ENCODE measurements at places on chromosomes 13 and 19.

DNA sequence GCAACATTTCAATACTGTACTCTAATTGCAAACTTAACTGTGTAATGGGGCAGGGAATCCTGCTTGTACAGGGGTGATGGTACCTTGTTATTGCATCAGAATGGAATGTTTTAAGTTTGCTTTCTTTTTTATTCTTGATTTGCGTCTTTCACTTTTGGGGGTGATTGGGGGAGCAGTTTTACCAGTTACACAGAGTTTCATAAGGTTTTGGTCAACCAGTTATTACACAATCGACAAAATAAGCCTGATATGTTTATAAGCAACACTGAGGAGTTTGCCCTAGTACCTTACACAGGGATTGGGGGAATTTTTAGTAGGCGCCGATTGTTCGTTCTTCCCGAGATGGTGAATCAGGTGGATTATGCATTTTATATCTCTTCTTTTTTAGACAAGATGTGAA, 2.7 kb downstream of the KLF5 start:
- DNase-seq, result no peak

GRCh38 chr13:100662468-100663211, 12.0 kb downstream of the TMTC4 start:
- no peak for DNase-seq

DNA sequence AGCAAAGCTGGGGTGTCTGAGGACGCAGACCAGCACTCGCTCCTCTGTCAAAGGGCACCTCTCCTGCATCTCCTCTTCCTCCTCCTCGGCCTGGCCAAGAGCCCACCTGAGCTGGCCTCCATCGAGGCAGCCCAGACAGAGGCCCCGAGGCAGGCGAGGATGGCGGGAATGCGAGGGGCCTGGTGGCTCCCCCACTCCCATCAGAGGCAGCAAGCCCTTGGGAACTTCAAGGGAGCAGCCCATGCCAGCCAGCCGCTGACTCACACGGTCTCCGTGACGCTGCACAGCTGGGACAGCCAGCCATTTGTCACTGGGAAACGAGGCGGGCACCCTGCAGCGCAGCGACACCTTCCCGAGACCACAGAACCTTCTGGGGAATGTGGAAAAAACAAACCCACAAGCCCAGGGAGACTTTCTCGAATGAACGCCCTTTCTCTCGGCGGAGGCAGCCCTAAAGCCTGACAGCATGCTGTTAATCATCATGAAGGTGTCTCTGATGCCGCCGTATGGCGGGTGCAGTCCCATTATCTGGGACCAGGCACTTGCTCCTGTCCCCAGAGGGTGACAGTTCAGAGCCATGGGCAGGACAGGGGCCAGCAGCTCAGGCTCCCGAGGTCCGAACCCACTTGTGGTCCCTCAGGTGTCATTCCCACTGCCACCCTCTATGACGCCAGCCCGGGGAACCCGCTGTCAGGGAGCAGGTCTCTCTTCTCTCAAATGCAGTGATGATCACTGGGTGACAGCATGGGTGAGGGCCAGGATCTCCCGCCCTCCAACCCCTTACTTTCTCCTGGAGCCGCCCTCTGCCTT, 53.0 kb downstream of the PEPD start:
- DNase-seq, result no peak

GRCh38 chr19:29389495-29389894, 136.3 kb upstream of the VSTM2B start:
- no peak for DNase-seq

- no peak for DNase-seq
Measured at GRCh38 chr13:100138859-100139491, 50.1 kb downstream of the PCCA start.

- DNase-seq, result no peak
Measured at GRCh38 chr13:112341976-112342735, 34.0 kb upstream of the SPACA7 start.

GRCh38 chr19:7975037-7975436, 30.4 kb downstream of the ELAVL1 start:
- no peak for DNase-seq

DNA sequence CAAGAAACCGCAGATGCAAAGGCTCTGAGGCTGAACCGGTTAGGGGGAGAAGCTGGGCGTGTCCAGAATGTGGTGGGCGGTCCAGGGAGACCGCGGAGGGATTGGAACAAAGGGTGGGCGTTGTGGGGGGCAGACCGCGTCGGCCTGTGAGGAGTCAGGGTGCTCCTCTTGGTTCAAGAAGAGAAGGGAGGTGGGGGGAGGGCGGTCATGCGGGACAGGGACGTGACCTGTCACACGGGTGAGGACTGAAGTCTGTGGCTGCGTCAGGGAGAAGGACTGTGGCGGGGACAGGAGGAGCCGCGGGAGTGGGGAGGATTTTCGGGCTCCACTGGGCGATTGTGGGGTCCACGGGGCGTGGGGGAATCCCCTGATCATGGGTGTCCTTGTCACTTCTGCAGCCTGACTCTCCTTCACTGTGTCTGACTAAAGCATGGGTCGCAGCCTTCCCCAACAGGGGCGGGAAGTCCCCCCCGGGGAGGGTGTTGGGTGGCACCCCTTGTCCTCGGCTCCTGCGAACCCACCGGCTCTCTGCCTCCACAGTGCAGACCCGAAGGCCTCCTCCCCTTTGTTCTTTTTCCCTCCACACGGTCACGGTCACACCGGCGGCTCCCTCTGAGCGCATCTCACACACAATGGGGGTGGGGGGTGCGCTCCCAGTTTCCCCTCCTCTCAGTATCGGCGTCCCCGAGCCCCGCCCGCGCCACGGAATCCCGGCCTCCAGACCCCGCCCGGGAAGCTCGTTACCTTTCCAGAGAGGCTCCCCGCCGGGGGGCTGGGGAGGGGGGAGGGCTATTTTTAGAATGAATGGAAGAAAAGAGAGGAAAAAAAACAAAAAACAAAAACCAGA, 16.4 kb upstream of the KCNN1 start:
- no peak for DNase-seq

DNA sequence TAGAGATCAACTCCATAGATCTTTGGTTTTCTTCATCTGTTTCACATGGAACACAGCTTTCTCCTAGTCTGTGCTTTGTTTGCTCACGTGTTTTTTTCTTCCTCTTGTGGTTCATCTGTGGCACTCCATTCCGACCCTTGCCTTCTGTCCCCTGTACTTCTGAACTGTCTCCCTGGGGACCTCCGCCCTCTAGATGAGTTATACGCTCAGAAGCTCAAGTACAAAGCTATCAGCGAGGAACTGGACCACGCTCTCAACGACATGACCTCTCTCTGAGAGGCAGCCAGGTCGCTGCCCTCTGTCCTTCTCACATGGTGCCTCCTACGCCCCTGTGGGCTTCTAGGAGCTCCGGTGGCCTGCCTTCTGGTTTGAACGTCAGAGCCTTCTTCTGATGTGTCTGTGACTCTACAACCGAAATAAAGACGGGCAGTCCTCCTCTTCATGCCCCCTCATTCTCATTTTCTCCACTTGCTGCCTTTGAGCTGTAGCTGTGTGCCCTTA, 16.6 kb upstream of the RAB8A start:
- DNase-seq, result no peak

- no peak for DNase-seq
Measured at GRCh38 chr13:93220073-93220472, 6.5 kb upstream of the GPC6 start.

GRCh38 chr13:39311619-39312018, 273.4 kb downstream of the NHLRC3 start:
- DNase-seq, result no peak

- no peak for DNase-seq
Measured at GRCh38 chr19:5498830-5499550, 43.8 kb downstream of the ZNRF4 start.

- no peak for DNase-seq
Measured at GRCh38 chr13:30676672-30677071, 58.7 kb upstream of the ALOX5AP start.

DNA sequence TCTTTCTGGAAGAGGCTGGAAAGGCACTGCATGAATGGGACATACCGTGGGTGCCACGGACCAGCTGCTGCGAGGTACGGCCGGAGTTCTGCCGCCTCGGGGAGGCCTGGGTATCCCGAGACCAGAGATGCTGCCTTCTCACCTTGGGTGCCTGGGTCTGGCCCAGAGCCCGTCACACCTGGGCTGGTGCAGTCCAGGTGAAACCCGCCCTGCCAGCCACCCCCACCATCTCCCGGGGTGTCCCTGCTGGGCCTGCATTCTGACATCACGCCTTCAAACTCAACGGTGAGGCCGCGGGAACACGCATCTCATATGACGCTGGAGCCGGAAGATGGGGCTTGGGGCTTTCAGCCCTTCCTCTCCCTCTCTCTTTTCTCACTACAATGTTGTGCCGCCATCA, 98.0 kb downstream of the GADD45B start:
- DNase-seq, result no peak

- DNase-seq, result no peak
Measured at GRCh38 chr13:27789153-27789494, 3.2 kb upstream of the GSX1 start.

GRCh38 chr19:49950956-49951526, 9.9 kb downstream of the SIGLEC11 start:
- no peak for DNase-seq

- no peak for DNase-seq
Measured at GRCh38 chr19:48630296-48631063, 6.7 kb downstream of the DBP start.

- DNase-seq, result no peak
Measured at GRCh38 chr19:56119582-56119978, 1.5 kb downstream of the ZNF787 start.

DNA sequence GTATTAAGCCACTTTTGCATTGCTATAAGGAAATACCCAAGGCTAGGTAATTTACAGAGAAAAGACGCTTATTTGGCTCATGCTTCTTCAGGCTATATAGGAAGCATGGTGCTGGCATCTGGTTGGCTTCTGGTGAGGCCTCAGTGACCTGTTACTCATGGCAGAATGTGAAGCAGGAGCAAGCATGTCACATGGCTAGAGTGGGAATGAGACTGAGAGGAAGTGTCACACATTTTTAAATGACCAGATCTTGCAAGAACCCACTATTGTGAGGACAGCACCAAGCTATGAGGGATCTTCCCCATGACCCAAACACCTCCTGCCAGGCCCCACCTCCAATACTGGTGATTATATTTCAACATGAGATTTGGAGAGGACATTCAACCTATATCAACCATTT, 25.7 kb upstream of the IGFL4 start:
- no peak for DNase-seq

DNA sequence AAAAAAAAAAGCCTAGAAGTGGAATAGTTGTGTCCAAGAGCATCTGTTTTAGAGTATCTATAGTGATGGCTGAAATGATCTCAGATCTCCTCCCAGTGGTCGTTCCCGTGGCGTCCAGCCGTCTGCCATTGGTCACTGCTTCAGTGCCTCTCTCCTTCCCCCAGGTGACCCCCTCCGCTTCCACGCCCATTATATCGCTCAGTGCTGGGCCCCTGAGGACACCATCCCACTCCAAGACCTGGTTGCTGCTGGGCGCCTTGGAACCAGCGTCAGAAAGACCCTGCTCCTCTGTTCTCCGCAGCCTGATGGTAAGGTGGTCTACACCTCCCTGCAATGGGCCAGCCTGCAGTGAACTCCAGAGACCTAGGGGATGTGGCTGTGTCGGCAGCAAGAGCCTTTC, 1.9 kb downstream of the TSEN34 start:
- DNase-seq, result no peak

DNA sequence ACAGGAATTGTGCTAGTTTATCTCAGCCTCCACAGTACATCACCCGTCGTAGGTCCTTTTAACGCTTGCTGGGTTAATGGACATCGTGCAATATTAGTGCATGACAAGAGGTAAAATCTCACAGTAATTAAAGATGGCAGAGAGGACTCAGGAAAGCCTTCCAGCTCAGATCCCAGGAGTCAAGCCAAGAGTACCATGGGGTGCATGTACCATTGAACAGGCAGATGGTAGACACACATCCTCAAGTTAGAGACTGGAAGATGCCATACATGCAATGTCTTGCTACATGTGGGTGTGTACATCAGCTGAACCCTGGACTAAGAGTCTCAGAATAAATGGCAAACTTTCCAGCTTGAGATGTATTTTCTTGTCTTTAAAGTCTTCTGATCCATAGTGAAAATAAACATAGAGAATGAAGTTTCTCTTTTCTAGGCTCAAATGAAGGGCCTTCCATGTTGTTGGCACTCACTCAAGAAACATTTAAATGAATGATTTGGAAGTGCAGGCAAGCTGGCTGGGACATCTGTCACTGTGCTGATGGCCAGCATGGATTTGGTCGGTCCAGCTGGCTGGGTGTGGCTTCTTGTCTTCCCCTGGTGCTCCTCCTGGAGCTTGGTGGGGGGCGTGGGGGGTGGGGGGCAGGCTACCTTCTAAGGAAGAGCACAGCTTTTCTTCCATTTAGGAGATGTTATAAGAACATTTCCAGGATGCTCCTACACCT, 290.9 kb upstream of the MAB21L1 start:
- DNase-seq, result no peak

GRCh38 chr19:1715540-1715939, 37.8 kb upstream of the ONECUT3 start:
- no peak for DNase-seq

GRCh38 chr13:24244802-24245201, 64.6 kb upstream of the C1QTNF9 start:
- DNase-seq, result no peak

- DNase-seq, result no peak
Measured at GRCh38 chr13:54029720-54030119, 1001.1 kb downstream of the OLFM4 start.

GRCh38 chr13:71831716-71832115, 35.3 kb downstream of the DACH1 start:
- DNase-seq, result no peak

GRCh38 chr13:33644581-33645543, 173.1 kb upstream of the RFC3 start:
- no peak for DNase-seq

- no peak for DNase-seq
Measured at GRCh38 chr13:60463787-60464186, 66.8 kb downstream of the TDRD3 start.

DNA sequence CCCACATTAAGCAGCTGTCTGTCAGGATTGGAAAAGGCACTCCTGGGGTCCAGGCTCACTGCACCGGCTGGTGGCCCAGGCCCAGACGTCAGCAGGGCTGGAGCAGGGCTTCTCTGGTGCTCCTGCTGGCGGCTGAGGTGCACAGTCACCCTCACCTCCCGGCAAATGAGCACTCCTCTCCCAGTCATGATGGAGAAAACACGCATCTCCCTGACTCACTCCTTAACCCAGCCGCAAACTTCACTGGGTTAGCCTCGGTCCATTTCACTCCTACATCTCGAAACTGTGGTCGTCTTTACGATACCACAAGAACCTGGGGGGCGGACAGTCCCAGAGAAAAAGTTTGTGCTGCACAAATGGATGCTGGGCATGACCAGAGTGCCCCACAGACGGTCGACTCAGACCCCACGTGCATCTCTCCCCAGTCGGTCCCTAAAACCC, 3.3 kb upstream of the RASA3 start:
- no peak for DNase-seq

DNA sequence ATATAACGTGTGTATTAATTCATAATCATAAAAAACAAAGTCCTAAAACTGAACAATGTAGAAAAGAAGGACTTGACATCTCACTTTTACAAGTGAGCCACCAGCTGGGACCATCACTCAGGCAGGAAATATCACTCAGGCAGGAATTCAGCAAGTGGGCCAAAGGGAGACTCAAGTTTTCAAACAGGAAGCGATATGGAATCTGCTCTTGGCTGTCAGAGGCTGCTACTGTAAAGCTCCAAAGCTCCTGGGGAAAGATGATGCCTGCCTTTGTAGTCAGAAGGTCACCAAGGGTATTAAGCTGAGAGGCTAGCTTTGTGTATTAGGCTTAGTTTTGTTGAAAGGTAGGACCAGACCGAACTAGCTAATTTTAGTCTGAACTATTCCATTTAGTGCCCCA, 5.5 kb upstream of the AKAP11 start:
- DNase-seq, result no peak
